NCI-H2081 (cell line): ENCODE measurements at places on chromosomes 5 and 9.

DNA sequence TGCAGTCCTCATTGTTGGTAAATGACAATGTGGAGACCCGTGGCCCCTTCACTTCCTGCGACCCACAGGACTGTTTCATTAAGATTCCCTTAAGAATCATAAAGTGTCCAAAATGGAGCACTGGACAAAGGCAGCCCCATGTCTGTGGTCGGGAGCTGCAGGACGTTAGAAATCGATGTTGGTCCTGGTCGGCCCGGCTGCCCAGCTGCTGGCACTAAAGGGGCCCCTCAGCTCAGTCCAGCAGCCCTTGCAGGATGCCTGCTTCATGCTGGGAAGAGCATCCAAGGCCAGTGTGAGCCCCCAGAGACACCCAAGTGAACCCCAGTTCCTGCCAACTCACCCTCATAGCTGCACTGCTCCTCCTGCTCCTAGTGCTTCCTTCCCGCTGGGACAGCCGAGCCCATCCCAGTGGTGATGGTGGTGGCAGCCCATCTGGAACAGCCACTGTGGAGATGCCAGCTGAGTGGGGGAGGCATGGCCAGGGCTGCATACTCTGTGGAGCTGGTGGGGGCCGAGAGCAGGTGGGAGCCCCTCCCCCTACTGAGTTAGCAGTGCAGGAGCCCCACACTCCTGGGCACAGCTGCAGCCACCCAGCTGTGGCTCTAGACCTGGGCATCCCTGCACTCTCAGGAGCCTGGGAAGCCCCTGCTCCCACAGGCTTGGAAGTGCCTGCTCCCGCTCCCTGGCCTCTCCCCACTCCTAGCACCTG is 168.0 kb upstream of the IRX2 start:
- DNase-seq = no peak

DNA sequence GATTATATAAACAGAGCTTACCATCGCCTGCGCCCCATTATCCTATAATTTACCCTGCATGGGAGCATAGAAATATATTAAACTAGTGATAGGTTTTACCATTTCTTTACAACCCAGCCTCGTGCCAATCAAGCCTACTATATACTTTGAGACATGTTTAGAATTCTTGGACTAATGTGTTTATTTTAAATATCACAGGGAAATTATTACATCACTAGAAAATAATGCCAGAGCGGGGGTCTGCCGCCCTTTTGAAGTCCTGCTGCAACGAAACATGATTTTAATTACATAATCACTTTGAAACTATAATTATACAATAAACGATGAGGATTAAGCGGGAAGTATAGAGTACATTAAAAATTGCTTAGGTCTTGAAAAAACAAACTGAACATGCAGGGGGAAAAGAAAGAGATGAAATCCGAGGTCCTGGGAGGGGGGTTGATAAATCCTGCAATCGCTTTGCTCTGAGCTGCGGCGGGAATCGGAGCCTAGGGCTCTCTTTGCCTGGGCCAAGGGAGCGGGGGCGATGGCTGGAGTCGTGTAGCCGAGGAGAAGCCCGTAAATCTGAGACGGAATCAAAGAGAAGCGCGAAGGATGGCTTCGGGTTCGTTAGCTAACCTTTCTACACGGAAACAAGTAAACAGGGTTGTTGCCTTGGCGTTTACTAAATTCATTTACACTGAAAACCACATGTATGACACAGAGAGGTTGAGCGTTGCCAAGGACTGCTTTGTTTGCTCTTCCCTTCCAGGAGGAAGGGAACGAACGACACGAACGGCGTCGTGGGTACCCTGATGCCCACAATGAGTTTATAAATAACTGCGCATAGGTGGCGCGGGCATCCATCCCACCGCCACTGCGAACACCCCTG is 127.6 kb downstream of the TMEM174 start:
- DNase-seq = no peak

- no peak for DNase-seq
Measured at GRCh38 chr9:16884373-16884772, 13.9 kb upstream of the BNC2 start.

DNA sequence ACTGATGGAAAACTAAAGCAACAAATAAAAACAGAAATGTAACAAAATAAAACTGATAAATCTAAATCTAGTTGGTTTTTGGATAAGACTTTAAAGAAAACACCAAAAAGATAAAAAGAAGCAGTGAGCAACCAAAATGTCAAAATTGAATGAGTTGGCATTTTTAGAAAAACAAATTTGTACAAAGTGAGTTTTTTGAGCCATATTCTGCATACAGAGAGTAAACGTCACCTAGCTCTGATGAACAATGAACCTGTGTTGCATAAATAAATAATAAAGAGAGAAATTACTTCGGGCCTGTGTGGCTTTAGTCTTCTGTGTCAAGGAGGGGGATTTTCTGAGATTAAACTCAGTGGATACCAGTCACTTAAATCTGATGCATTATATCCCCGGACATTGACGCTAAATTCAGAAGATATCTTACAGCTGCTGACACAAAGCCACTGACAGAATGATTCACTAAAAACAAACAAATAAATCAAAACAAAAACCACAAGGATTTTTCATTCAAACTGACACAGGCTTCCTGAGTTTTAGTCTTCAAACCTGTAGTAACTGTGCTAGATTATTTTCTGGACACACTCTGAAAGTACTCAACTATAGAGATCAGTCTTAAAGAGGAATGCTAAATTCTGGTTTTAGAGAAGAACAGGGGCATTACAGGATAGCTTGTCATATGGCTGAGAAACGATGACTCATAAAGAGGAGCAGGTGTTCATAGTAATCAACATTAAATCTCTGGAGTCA is 403.5 kb upstream of the ST8SIA4 start:
- peak; percentile 18 for DNase-seq

GRCh38 chr9:19511694-19512093 is 102.9 kb downstream of the ACER2 start:
- no peak for DNase-seq

- DNase-seq = no peak
Measured at GRCh38 chr5:177083357-177083756, 3.4 kb upstream of the FGFR4 start.

- DNase-seq = no peak
Measured at GRCh38 chr9:87322840-87323635, 174.6 kb upstream of the DAPK1 start.

DNA sequence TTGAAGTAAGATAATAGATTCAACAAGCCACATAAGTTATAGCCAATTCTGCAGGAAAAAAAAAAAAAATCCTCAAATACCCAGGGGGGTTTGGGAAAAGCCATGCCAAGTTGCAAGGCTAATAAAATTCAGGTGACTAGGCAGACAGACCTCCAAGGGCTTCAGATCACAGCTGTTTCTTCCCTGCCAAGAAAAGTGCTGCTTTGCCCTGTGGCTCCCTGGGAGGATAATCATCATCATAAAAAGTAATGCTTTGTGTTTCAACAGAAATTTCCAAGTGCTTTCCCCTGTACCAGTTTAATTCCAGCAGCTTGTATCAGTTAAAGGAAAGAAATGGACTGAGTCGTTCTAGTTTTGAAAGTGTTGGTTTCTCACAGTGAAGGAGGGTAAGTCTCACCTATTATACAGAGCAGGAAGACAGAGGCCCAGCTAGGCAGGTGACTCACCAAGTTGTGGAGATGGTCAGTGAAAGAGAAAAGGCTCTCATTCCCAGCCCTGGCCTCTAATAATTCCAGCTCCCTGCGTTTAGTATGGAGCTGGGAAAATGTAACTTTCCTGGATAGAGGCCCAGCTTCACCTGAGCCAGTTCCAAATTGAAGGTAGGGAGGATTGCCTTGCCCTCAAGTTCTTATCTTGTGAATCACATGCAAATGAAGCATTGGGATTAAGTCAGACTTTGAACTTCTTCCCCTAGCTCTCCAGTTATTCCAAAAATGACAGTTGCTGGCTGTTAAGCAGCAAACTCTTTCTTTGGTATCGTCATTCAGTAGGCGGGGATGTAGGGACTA is 263.4 kb downstream of the GRIA1 start:
- DNase-seq = no peak

GRCh38 chr5:87437724-87438123 is 25.0 kb upstream of the CCNH start:
- no peak for DNase-seq

- DNase-seq = no peak
Measured at GRCh38 chr5:126137891-126138280, 285.3 kb upstream of the GRAMD2B start.

GRCh38 chr5:131142970-131143617 is 22.0 kb downstream of the HINT1 start:
- DNase-seq = no peak

DNA sequence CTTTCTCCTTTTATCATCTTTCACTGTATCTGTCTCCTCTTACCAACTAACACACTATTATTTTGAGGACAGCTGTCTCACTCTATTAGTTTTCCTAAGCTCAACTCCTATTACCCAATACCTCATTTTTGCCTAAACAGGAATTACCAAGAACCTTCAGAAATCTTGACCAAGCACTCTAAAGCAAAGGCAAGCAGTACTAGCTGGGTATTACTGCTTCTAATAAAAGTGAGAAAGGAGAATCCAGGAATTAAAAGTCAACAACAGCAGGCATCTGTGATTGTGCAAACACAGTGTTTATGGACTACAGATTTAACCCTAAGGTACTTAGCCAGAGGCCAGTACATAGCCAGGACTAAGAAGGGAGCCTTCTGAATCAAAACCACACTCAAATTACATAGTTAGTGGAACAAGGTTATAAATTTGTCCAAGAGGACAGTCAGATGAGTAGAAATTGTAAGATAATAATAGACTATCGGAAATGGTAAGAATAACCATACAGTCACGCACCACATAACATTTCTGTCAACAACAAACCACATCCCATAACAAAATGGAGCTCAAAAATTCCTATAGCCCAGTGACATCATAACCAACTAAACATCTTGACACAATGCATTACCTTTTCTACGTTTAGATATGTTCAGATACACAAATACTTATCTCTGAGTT is 8.3 kb downstream of the RFX3 start:
- no peak for DNase-seq

- DNase-seq = peak; percentile 53
Measured at GRCh38 chr9:132201780-132202703, 40.2 kb downstream of the NTNG2 start.

DNA sequence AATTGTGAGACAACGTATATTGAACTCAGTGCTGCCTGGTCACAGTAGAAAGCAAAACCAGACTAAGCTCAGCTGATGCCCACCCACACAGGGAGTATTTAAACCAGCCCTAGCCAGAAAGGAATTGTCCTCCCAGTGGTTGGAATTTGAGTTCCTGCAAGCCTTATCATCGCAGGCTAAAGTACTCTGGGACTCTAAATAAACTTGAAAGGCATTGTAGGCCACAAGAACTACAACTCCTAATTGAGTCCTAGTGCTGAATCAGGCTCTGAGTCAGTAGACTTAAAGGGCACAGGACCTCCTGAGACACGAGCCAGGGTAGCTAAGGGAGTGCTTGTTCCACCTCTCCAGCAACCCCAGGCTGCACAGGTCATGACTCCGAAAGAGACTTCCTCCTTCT is 171.4 kb downstream of the MCTP1 start:
- DNase-seq = no peak
